Hematopoietic multipotent progenitor cell treated with erythropoietin and hydrocortisone succinate and interleukin-3 and kit ligand, for 17 days (in vitro differentiated cells): ENCODE measurements at places on chromosomes 11 and 22.

GRCh38 chr11:39932966-39933365 is 1526.5 kb downstream of the LRRC4C start:
- DNase-seq = no peak

DNA sequence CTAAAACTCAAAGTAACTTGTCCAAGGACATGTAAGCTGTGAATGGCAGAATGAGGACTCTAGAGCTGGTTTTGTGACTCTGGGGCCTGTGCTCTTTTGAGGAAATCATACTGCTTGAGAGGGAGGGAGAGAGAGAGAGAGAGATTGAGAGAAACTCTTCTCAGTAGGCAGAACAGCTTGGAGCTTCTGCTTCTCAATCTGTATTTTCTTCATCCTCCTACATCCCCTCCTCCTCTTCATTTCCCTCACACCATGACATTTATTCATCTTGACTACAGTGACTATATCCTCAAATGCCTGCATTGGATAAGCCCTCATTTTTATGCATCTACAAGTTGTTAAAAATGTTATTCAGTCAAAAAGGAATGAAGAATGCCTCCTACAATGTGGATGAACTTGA is 23.7 kb upstream of the OR10D3 start:
- DNase-seq = no peak

GRCh38 chr22:41863472-41863871 is 30.6 kb downstream of the SREBF2 start:
- no peak for DNase-seq

- DNase-seq = peak; percentile 61
Measured at GRCh38 chr22:29309332-29310064, 3.0 kb downstream of the GAS2L1 start.

DNA sequence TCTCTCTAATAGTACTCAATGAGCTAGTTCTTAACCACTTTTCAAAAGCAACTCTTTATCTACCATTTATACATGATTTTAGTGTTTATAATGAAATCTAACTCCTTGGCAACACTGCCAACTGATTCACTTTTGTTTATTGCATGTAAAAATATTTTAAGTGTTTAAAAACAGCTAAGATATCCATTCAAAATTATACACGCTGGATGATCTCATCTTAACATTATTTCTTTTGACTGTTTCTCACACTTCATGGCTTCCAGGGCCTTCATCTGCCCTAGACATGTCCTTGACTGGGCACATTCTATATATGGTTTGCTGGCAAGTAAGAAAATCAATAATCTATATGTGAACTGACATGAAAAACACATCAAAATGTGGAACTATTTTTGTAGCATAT is 414.6 kb upstream of the LUZP2 start:
- DNase-seq = no peak

GRCh38 chr11:8363921-8364320 is 100.2 kb upstream of the LMO1 start:
- DNase-seq = no peak

DNA sequence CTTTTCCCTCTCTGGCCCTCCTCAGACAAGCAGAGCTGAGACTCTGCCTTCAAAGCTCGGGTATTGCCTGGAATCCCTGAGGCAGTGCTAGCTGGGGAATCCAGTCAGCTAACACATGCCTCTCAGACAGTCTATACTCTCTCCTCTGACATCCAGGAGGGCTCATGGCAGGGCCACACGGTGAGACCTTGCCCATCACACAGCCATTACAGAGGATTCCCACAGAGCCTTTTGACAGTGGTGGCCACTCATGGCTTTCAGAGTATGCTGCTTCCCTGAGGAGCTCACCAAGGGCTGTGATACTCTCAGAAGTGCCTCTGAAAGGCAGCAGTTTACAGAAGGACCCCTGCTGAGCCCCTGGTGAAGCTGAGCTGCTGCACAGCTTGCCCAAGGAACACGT is 165.3 kb downstream of the RRAS2 start:
- no peak for DNase-seq

- no peak for DNase-seq
Measured at GRCh38 chr22:46068181-46068592, 82.1 kb upstream of the PPARA start.

GRCh38 chr11:66317723-66318599 is 1.1 kb upstream of the CD248 start:
- DNase-seq = no peak

- no peak for DNase-seq
Measured at GRCh38 chr11:99592266-99592665, 571.5 kb downstream of the CNTN5 start.

DNA sequence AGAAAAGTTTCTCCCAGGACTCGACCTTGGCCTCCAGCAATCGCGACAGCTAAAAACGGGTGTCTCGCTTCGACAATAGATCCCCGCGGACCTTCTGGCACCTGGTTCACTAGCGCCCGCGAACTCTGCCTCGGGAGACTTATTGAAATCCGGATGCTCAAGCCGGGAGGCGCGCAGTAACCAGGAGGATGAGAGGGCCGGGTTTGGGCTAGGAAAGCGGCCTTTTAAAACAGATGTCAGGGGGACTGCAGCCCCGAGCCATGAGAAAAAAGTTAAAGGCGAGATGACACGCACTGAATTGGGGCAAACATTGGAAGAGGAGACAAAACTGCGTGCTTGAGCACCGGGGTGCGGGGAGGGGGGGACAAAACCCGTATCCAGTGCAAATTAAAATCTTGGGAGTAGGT is 637 bp upstream of the ZBTB16 start:
- DNase-seq = no peak

DNA sequence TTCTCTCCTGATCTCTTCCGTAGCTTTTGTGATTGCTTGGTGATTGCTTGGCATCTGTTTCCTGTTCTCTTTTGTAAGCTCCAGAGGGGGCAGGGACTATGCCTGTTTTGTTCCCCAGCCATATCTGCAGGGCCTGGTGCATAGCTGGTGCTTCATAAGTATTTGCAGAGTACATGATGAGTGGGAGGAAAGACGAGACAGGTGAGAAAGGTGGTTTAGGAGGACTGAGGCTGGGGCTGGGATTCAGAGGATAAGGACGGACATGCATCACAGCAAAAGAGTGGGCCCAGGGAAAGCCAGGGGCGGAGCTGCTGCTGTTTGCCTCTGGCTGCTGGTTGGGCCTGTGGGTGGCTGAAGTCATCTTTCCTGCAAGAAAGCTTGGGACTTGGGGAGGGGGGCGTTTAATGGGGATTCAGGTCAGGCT is 62.4 kb downstream of the DSCAML1 start:
- DNase-seq = no peak

GRCh38 chr11:61679893-61680621 is at the start of gene DAGLA:
Gene DAGLA, plus strand, starts transcription at chr11:61680391. Its CDS starts 39,765 bp downstream, at chr11:61720156.
- DNase-seq = peak; percentile 43

DNA sequence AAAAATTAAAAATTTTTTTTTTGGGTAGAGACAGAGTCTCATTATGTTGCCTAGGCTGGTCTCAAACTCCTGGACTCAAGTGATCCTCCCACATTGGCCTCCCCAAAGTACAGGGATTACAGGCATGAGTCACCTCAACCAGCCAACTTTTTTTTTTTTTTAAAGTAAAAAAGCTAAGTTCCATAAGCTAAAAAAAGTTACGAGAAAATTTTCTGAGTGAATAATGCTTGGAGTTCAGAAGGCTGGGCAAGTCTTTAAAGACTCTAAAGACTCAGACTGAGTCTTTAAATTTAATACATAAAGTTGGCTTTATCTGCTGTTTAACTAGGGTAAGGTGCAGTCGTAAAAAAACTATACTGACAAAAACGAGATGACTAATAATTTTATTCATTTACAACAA is 5.6 kb downstream of the DDX6 start:
- DNase-seq = no peak

GRCh38 chr11:19444231-19444630 is 203.5 kb upstream of the E2F8 start:
- no peak for DNase-seq

GRCh38 chr11:1373536-1374214 is 16.1 kb upstream of the BRSK2 start:
- no peak for DNase-seq

DNA sequence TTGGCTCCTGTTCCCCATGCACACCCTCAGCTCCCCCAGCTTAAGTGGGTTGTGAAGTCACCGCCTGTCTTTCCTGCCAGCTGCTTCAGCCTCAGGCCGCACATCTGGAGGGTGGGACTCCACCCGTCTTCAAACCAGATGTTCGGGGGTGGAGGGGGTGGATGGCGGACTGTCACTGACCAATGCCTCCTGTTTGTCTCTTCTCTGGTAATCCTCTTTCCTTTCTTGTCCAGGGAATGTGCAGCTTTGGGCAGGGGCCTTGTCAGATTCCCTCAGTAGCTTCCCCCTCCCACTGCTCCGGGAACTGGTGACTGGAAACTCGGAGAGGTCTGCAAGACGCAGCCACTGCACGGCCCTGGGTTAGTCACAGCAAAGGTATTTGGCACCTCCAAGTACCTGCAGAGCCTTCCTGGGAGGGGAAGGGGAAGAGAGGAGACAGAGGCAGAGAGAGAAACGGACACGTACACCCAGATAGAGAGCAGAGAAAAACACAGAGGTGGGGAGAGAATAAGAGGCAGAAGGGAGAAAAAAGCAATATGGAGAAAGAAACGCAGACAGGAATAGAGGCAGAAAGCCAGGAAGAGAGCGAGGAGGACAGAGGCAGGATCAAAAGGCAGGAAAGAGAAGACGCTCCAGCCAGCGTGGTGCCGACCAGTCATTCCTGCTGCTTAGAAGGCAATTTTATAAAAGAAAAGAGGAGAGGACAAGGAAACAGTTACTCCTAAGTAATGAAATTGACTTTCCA is 56.1 kb upstream of the TIMP3 start:
- no peak for DNase-seq

- DNase-seq = no peak
Measured at GRCh38 chr11:80417681-80418080, 976.9 kb upstream of the TENM4 start.

- DNase-seq = no peak
Measured at GRCh38 chr22:32542066-32542676, 67.6 kb downstream of the FBXO7 start.

GRCh38 chr11:114774599-114775361 is 96.5 kb downstream of the NXPE2 start:
- DNase-seq = no peak

DNA sequence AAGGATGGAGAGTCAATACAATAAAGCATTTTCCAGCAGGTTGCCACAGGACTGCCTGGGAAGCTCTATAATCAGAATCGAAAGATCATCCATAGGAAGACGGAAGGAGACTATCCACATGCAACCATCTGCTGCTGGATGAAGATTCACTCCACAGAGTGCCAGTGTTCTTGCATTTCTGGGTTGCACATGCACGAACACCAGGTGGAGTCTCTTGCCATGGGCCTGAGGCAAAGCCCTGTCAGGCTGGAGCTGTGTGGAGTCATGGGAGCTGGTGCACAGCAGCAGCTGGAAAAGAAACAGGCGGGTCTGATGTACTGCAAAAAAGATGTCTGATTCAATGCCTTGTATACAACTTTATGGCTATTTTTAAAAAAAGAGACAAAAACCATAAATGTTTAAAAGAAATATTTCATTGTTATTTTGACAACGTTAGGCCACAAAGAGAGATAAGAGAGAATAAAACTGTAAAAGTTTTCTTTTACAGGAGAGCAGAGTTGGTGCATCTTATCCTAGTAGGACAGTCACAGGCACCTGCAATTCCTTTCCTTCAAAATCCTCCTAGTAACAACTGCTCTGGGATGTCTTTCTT is 12.9 kb upstream of the FAT3 start:
- no peak for DNase-seq
